AG20443 (cell line): ENCODE measurements at places on chromosomes 3 and 15.

- no peak for DNase-seq
Observed at GRCh38 chr15:94470492-94470891, 239.1 kb downstream of the MCTP2 start.

- DNase-seq: peak; percentile 43
Observed at GRCh38 chr3:148901987-148902791, 37.1 kb downstream of the CPA3 start.

DNA sequence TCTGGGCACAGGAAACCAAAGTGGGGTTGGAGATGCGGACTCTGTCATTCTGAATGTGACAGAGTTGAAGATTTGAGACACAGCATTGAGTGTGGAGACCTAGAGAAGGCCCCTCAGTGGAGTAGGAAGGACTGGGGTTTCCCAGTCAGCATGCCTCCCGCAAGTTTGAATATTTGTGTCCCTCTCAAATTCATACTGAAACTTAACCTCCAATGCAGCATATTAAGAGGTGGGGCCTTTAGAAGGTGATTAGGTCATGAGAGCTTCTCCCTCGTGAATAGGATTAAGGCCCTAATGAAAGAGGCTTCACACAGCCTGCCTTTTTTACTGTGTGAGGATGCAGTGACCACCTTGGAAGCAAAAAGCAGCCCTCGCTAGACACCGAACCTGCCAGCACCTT, 8.0 kb downstream of the HDDC3 start:
- no peak for DNase-seq

GRCh38 chr3:58441514-58442450, 8.2 kb upstream of the PDHB start:
- no peak for DNase-seq

- DNase-seq: no peak
Observed at GRCh38 chr15:31262143-31262530, 64.5 kb upstream of the KLF13 start.

- no peak for DNase-seq
Observed at GRCh38 chr15:94744080-94744793, 512.9 kb downstream of the MCTP2 start.

DNA sequence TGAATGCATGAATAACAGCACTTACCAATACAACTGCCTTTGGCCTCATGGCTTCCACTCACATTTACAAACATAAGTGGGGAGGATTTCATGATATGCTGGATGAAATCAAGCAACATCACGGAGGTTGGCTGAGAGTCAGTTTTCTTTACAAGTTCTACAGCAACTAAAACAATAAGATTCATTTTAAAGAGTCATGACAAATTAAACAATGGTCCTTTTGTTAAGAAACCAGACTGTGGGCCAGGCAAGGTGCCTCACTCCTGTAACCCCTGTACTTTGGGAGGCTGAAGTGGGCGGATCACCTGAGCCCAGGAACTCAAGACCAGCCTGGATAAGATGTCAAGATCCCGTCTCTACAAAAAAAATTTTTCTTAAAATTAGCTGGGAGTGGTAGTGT, 12.4 kb downstream of the ATR start:
- DNase-seq: no peak

- DNase-seq: peak; percentile 93
Observed at GRCh38 chr3:72591522-72592421, 256.5 kb downstream of the SHQ1 start.

- DNase-seq: peak; percentile 21
Observed at GRCh38 chr3:107740992-107741896, 218.5 kb downstream of the BBX start.

DNA sequence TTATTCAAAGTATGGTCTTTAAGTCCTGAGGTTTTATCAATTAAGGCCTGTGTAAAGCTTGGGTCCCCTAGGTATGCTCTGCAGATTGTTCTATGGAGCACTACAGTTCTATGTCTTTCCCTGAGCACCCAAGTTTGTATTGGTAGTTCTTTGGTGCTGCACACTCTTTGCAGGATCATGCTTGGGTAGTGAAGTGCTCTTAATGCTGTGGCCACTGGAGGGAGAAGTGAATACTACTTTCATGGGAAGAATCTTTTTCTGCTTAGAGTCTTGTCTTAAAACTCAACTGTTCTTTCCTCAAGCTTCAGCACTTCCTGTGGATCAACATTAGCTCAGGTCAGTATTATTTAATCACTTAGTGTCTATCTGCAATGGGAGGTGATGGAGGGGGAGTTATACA, 93.6 kb upstream of the CFAP20DC start:
- DNase-seq: no peak

DNA sequence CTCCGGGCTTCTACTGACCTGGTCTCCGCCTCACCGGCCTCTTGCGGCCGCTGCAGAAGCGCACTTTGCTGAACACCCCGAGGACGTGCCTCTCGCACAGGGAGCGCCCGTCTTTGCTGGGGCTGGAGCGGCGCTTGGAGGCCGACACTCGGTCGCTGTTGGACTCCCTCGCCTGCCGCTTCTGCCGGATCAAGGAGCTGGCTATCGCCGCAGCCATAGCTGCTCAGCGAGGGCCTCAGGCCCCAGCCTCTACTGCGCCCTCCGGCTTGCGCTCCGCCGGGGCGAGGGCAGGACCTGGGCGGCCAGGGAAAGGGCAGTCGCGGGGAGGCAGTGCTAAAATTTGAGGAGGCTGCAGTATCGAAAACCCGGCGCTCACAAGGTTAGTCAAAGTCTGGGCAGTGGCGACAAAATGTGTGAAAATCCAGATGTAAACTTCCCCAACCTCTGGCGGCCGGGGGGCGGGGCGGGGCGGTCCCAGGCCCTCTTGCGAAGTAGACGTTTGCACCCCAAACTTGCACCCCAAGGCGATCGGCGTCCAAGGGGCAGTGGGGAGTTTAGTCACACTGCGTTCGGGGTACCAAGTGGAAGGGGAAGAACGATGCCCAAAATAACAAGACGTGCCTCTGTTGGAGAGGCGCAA, 319.2 kb downstream of the FGF12 start:
- DNase-seq: peak; percentile 39

- no peak for DNase-seq
Observed at GRCh38 chr3:124520970-124521369, 209.3 kb upstream of the UMPS start.

- DNase-seq: no peak
Observed at GRCh38 chr3:24614359-24614758, 119.7 kb upstream of the THRB start.

DNA sequence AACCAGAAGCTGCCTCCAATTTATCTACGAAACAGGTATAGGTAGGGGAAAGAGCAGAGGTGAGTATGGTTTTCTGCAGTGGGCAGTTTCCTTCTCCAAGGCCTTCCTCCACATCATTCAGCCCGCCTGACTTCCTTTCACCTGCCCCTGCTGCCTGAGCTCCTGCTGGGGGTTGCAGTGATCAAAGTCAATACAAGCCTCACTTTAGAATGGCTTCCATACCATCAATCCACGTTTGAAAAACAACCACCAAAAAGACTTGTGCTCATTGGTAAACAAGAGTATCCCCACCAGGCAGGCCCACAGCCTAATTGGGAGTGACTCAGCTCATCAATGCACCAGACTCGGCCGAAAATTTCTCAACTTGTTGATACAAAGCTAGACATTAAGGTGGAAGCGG, 159.9 kb downstream of the MAGI1 start:
- no peak for DNase-seq

GRCh38 chr3:105791919-105792786, 76.7 kb downstream of the CBLB start:
- DNase-seq: peak; percentile 86

DNA sequence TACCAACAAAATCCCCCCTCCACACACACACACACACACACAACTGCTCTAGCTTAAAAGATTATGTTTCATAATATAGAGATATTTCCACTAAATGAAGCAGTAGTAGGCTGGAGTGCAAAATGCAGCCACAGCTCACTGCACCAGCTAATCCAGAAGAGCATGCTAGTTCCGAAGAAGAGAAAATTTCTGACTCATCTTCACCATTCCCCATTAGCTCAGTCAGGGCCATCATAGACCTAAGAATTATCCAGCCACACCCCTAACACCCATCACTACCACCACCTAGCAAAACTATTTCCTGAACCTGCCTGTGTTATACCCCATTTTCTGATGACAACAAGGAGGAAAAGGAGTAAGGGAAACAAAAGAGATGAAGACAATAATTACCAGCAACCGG, 67.1 kb upstream of the UBE2E2 start:
- no peak for DNase-seq

GRCh38 chr3:141439589-141439988, 47.2 kb upstream of the RASA2 start:
- no peak for DNase-seq

DNA sequence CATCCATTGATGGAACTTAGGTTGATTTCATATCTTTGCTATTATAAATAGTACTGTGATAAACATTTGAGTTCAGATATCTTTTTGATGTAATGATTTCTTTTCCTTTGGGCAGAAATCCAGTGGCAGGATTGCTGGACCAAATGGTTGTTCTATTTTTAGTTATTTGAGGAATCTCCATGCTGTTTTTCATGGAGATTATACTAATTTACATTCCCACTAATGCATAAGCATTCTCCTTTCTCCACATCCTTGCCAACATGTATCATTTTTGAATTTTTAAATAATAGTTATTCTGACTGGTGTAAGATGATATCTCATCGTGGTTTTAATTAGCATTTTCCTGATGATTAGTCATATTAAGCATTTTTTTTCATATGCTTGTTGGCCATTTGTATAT, 144.0 kb upstream of the SUCLG2 start:
- no peak for DNase-seq

GRCh38 chr3:111238885-111239284, 167.3 kb downstream of the NECTIN3 start:
- no peak for DNase-seq

GRCh38 chr3:128936341-128936740, 56.9 kb downstream of the ACAD9 start:
- no peak for DNase-seq

DNA sequence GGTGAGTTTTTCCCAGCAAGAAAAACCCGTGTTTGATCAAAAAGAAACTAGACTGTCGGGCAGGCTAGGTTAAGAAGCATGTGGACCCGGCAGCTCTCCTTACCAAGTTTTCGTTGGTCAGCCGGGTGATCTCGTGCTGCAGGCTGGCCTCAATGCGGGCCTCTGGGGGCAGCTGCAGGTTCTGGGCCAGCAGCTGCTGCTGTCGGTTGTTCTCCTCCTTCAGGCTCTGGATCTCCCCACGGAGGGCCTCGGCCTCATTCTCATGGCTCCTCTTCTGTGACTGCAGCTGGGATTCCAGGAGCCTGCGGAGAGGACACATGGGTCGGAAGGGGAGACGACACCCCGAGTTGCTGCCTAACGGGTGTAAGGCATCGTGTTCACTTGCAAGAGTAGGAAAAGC, 44.5 kb upstream of the MYO5C start:
- DNase-seq: no peak

GRCh38 chr15:96338074-96338765, 7.7 kb downstream of the NR2F2 start:
- DNase-seq: no peak
